Vagina (tissue), 2 donors: ENCODE measurements at places on chromosomes 11 and 22. TPM values are rescaled to one million over a fixed set of nuclear protein-coding genes. Genes with fewer than 3 reads are reported as not detected.

Gene RAG2
- not detected for total RNA-seq

Gene SLC17A6
- total RNA-seq, result not detected

Gene LRRC56
- 0.49 TPM for total RNA-seq

Gene APOL4
- total RNA-seq, result 4.2 TPM

Gene GGT5
- total RNA-seq, result 61.4 TPM

Gene RAB3IL1
- 32.2 TPM for total RNA-seq

GRCh38 chr22:45441138-45441537 lies 27.6 kb downstream of the RIBC2 start:
- no peak for DNase-seq

- no peak for DNase-seq
Measured at GRCh38 chr11:75188671-75189070, 37.8 kb downstream of the SLCO2B1 start.

DNA sequence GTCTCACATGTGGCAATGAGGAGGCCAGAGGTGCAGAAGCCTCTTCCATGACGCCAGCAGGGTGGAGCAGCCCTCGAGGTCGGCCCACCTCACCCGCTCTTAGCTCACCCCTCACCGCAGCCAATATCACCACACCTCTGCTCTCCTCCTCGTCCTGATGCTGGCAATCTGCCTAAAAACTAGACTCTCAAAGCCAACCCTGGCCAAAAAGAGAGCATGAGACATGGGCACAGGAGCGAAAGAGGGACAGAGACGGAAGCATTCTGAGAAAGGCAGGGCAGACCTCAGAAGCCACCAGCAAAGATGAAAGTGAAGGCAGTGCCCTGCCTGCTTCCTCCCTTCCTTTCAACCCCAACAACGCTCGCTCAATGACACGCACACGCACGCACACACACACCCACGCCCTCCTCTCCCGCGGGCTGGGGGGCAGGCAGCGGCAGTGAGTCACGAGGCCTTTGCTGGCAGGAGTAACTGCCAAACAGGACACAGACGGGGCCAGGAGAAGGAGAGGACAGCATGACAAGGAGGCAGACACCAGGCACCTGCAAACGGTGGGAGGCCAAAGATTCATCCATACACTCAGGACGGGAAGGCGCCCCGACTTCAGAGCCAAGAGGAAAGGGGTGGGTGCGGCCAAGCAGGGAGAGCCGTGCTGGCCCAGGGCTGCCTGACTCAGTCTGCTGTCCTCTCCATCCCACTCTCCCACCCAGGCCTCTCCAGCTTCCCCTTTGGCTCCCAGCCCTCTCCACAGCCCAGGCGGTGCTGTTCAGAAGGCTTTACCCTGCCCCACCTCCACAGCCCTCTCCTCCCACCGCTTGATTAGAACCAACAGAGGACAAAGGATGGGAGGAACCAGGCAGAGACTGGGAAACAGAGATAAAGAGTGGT lies 11.4 kb downstream of the IGSF9B start:
- no peak for DNase-seq

DNA sequence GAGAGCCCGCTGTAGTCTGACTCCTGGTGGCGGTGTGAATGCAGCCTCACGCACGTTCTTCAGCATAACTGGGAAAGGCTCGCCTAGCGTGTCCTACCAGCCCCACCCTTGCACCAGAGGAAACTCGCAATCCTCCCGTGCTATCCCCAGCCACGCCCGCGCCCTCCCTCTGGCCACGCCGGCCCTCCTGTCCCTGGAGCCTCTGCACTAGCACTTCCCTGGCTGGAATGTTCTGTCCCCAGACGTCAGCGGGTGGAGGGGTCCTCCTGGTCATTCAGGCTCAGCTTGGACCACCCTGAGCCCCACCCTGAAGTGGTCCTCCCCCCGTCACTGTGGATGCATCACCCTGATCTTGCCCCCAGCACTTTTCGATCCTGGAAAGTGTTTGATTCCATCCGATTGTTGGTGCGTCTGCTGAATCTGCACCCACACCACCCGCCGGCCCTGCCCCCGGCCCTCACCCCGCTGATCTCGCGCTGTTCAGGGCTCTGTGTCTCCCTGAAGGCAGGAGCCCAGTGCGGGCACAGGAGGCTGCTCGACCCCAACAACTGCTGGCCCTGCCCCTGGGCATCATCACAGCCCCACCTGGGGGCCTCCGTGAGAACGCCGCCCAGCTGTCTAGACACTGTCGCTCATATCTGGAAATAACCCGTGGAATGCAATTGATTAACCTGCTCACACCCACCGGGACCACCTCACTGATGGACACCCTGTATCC lies 437.0 kb downstream of the TBC1D22A start:
- DNase-seq, result peak; percentile 92

- no peak for DNase-seq
Measured at GRCh38 chr11:69007975-69008381, 5.1 kb downstream of the MRGPRF start.

DNA sequence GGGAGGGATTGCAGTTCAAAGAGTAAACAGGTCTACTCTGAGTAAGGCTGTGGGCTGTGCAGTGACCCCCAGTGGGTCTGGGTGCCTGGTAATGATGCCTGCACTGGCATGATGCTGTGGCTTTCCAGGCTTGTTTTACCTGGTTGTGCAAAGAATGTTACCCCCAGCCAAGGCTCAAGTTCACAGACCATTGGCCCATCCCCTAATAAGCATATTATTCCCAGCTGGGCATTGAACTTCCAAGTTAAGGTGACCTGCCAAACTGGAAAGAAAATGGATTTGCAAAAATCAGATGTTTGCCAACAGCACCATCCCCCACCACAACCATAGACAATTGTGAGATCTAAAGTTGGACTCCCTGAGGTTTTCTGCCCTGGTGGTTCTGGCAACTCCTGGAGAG lies 7.9 kb upstream of the EHF start:
- no peak for DNase-seq

- DNase-seq, result no peak
Measured at GRCh38 chr11:73971175-73971719, 11.4 kb downstream of the UCP2 start.

GRCh38 chr11:14619603-14620531 lies 23.7 kb upstream of the PDE3B start:
- no peak for DNase-seq

- peak; percentile 93 for DNase-seq
Measured at GRCh38 chr22:36065775-36066544, 37.3 kb upstream of the RBFOX2 start.

DNA sequence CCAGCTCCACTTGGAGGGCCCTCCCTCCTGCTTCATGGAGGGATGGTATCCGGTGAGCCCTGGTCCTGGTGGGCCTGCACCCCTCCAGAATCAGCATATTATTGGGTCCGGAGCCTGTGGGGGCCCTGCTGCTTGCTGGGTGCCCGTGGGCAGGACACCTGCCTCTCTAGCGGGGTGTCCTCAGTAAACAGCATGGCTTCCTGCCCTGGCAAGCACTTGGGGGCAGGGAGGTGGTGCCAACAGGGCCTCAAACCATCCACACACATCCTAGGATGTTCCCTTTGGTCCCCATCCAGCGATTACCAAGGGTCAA lies 108.3 kb downstream of the CTTN start:
- no peak for DNase-seq

DNA sequence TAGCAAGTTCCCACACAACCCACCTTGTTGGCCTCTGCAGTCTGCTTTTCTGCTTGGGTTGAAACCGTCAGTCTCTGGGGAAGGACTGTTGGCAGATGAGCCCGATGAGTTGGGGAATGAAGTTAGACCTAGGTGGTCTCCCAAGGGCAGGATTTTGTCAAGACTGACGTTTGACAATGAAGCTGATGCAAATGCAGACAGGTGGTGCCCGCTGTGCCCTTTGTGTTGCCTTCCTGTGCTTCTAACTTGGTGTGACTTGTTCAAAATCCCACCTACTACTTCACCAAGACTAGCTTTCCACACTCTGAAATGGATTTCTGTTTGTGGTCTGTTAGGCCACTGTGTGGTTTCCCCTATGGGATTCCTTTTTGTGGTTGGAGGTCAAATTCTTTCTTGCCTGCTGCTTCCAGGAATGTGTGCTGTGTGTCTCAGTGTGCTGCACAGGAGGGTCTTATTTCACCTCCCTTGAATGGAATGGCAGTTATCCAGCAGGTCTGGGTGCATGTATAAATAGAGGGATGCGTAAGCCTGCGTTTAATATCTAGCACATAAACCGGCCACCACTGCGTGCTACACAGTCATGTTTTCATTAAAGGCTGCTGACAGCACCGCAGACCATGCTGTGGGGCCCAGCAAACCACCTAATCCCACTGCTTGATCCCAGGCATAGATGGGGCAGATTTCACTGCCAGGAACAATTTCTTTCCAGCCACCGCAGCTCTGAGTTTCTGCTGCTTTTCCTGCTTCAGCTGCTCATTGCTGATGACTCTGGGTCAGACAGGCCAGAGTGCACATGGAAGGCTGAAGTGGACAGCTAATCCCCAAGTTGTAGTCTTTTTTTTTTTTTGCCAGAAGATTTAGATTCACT lies 44.8 kb downstream of the ADAMTS8 start:
- no peak for DNase-seq

GRCh38 chr22:17684245-17684644 lies 45.7 kb downstream of the BCL2L13 start:
- DNase-seq, result no peak

DNA sequence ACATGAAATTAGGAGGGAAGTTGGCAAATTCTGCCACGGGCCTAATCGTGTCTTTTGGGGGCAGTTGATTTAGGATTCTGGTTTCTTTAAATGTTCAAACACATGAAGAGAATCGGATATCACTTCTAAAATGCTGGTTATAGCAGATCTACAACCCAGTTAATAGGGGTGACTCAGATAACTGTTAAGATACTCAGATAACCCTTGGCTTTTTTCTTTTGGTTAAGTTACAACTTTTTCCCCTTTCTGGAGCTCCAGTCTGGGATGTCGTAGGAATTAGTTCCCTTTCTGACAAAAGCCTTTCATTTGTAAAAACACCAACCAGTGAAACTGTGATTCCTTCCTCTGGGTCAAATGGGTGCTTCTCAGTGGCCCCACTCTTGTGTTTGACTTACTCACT lies 976 bp downstream of the DEPDC7 start:
- DNase-seq, result no peak

DNA sequence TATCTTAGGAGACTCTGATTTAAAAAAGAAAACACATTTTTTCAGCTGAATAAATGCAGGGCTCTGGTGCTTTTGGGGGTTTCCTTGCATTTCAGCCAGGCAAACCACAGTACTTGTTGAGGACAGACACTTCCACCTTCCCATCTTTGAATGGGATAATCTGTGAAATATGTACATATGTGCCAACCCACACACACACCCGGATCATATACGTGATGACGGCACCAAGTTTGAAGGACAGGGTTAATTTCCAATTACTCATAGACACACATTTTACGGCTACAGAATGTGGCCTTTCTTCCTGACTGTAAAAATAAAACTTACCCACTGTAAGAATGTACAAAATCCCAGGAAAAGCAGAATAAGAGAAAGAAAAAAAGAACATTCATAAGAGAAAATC lies 104.4 kb downstream of the MPPED2 start:
- no peak for DNase-seq

DNA sequence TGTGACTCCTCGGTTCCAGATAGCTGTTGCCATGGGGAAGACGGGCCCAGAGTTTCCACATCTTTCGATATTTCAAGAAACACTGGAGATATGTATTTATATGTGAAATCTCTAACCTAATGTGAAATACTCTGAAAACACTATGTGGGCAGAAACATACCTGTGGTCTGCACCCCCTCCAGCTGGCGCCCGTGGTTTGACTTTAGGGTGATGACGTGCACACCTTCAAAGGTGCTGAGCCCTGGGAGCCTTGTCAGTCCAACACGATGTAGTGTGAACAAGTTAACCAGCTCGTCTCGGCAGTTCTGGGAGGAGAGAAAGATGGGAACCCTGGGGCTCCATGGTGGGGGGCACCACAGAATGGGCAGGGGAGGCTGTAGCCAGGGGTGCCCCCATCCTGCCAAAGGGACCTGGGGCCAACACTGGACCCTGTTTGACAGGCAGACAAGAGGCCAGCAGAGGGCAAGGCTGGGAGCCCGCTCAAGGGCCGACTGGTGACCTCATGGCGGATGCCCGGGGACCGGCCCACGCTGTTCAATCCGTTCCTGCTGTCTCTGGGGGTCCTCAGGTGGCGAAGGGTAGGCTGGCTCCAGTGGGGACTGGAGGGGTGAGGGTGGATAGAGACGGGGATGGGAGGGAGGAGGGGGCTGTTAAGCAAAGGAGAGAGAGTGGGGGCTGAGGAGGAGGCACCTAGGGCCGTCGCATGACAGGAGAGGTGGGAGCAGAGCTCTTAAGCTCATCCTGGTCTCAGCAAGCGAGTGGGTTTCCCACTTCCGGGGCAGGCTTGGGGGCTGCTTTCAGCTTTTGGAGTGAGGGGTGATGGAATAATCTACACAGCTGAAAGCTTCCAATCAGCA lies 43.8 kb downstream of the TRIOBP start:
- DNase-seq, result no peak

- DNase-seq, result peak; percentile 92
Measured at GRCh38 chr11:129143335-129143734, 48.8 kb downstream of the ARHGAP32 start.

- DNase-seq, result no peak
Measured at GRCh38 chr11:31817054-31817620, 6.0 kb upstream of the PAX6 start.

- DNase-seq, result no peak
Measured at GRCh38 chr11:5618807-5619206, 6.0 kb upstream of the TRIM34 start.

GRCh38 chr11:64729851-64730382 lies 6.9 kb upstream of the NRXN2 start:
- DNase-seq, result no peak

- DNase-seq, result no peak
Measured at GRCh38 chr11:75420224-75421034, 12.6 kb downstream of the KLHL35 start.
